ENCODE measurements at places on chromosomes 2 and 18.

GRCh38 chr2:216634370-216635148 is 1.3 kb downstream of the IGFBP2 start:
- no peaks in the 10 kb centered on the region for H3K36me3 ChIP-seq
- H3K27ac ChIP-seq: no peak overlapping the region
- peaks cover 22% of the 10 kb centered on the region for H3K4me1 ChIP-seq

GRCh38 chr2:119808516-119809147 is 48.9 kb downstream of the PTPN4 start:
- H3K36me3 ChIP-seq: peaks cover 8% of the 10 kb centered on the region
- H3K27ac ChIP-seq: no peak overlapping the region
- peaks cover 29% of the 10 kb centered on the region for H3K4me1 ChIP-seq
- H3K4me3 ChIP-seq: no peak overlapping the region
- no peak for DNase-seq

GRCh38 chr2:32958821-32959220 is 12.1 kb downstream of the LTBP1 start:
- H3K36me3 ChIP-seq: no peaks in the 10 kb centered on the region
- no peaks in the 10 kb centered on the region for H3K4me1 ChIP-seq
- no peak for DNase-seq
- H3K27me3 ChIP-seq: peaks cover 11% of the 10 kb centered on the region
- no peak overlapping the region for H3K27ac ChIP-seq
- H3K4me3 ChIP-seq: no peak overlapping the region

DNA sequence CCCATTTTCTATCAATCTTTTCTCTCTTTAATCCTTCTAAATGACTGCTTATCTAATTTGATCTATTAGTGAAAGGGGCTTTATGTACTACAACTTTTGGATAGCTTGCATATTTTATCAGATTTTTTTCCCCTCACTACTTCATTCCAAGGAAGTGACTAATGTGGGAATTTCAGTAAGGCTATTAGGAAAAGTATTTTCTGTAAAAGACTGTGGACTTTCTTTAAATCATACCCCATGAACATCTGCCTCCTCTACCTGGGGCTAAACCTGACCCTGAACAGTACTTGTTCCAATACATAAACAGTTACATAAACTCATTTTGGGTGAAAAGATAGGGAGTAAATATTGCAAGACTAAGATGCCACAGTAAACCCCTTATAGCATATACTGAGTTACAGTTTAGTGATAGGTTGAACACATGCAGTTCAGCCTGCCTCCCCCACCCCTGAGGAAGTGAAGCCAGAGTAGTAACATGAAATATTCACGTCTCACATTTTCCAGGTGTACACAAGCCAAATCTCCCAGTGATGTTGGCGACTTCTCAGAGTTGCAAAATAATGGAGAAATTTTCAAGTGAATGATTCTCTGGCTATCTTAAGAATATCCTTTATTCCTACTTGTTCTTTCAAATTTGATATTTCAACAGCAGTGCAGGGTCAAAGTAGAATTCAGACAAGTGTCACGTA is 590.9 kb upstream of the ZEB2 start:
- no peak overlapping the region for H3K4me3 ChIP-seq
- no peak overlapping the region for H3K27ac ChIP-seq
- DNase-seq: no peak
- H3K4me1 ChIP-seq: no peaks in the 10 kb centered on the region

GRCh38 chr2:108542071-108542470 is 7.8 kb downstream of the LIMS1 start:
- no peak for DNase-seq
- H3K27ac ChIP-seq: no peak overlapping the region
- H3K4me1 ChIP-seq: peaks cover 39% of the 10 kb centered on the region
- no peaks in the 10 kb centered on the region for H3K36me3 ChIP-seq
- no peak overlapping the region for H3K4me3 ChIP-seq

DNA sequence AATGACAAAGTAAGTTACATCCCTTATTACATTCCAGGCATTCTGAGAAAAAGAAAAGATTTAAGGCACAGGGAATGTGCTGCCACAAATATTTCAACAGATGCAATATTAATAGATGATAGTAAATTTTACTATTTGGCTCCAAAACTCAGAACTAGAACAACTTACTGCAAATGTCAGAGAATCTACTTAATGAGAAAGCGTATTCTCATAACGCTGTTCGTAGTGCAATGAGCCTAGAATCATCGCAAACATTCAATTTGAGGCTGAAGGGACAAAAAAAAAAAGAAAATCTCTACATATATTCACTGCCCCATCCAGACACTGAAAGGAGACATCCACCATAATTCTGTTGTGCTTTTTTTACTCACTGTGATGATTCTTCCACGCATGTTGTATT is 272.1 kb upstream of the DOK6 start:
- H3K4me1 ChIP-seq: no peaks in the 10 kb centered on the region
- H3K36me3 ChIP-seq: no peaks in the 10 kb centered on the region
- H3K27me3 ChIP-seq: no peaks in the 10 kb centered on the region
- no peak for DNase-seq
- no peak overlapping the region for H3K27ac ChIP-seq

DNA sequence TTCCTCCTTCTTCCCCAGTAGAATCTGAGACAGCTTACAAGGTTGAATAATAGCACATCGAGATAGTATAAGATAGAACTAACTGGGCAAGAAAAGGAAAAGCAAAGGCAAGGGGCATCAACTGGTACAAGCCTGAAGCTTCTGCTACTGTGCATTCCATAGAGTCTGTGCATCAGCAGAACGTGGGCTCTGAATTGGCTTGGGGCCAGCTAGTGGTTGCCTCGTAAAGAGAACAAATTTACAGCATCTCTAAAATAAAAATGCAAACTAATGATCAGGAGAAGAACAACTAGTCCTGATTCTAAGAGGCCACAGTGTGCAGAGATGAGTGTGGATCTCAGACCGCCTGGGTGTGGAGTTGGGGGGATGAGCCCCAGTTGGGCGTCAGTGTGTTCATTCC is 36.6 kb downstream of the UPP2 start:
- peaks cover 23% of the 10 kb centered on the region for H3K27me3 ChIP-seq
- no peaks in the 10 kb centered on the region for H3K4me1 ChIP-seq
- H3K4me3 ChIP-seq: no peak overlapping the region
- no peak for DNase-seq
- H3K27ac ChIP-seq: no peak overlapping the region

DNA sequence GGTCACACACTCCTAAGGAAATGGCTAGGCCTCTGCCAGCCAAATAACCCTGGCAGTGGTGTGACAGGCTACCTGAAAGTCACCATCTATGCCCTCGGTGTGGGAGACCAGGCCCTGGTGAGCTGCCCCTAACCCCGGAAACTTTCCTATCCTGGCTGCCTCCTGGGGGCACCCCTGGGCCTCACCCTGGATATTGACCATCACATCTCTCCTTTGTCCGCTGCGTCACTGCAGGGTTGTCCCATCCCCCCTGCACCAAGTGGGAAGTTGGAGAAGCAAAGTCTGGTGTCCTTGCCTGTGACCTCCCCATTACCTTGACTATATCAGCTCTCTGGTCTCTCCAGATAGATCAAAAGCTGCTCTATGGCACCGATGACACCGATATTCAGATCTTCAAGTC is 18.8 kb downstream of the FER1L5 start:
- no peaks in the 10 kb centered on the region for H3K36me3 ChIP-seq
- no peak for DNase-seq
- H3K27ac ChIP-seq: no peak overlapping the region
- no peaks in the 10 kb centered on the region for H3K4me1 ChIP-seq

DNA sequence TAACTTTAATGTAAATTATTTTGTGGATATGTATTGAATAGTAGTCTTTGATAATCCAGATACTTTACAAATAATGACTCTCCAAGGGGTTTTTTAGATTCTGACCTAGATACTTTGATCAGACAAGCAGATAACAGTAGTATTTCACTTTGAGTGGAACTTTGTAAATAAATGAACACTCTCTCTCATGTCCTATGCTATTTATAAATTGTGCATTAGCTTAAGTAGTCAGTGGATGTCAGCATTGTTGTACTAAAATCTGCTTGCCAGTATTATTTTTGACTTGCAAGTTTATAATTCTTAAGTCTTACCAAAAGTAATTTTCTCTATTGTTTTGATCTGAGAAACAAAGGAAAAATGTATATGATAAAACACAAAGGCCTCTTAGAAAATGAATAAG is 1113.1 kb upstream of the NRXN1 start:
- H3K4me1 ChIP-seq: no peaks in the 10 kb centered on the region
- no peak overlapping the region for H3K4me3 ChIP-seq
- H3K27ac ChIP-seq: no peak overlapping the region
- H3K36me3 ChIP-seq: no peaks in the 10 kb centered on the region
- no peaks in the 10 kb centered on the region for H3K27me3 ChIP-seq

DNA sequence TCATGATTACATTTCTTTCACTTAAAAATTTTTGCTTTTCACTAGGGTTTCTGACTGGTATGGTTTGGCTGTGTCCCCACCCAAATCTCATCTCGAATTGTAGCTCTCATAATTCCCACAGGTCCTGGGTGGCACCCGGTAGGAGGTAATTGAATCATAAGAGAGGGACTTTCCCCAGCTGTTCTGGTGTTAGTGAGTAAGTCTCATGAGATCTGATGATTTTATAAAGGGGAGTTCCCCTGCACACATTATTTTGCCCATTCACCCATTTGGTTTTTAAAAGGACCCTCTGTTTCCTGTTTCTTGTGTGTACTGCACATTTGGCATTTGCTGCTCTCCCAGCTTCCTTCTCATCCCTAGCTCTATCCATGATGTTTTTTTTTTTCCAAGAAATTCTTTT is 27.8 kb upstream of the NETO1 start:
- H3K27ac ChIP-seq: no peak overlapping the region
- no peak overlapping the region for H3K4me3 ChIP-seq
- DNase-seq: no peak
- H3K36me3 ChIP-seq: no peaks in the 10 kb centered on the region

DNA sequence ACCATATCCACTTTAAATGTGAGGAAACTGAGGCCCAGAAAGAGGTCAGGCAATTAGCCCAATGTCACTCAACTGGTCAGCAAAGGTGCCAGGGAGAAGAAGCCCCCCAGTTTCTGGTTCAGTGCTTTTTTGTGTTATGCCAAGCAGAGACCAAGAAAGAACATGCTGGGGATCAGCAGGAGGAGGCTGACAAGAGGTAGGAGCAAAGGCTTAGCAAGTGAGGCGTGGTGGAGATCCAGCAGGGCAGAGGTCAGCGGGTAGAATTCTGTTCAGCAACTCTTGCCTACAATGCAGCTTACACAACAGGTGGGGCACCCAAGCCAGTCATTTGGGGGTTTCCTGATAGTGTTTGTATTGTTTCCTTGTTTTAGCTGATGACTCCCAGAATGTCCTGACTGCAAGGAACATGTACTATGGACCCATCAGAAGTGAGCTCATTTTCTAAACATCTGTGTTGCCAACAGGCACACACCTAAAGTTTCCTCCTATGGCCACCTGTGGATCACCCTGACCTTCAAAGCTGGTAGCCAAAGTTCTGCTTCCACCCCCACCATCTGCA is 28.2 kb downstream of the LPIN2 start:
- peak overlapping the region; percentile 98 for H3K27ac ChIP-seq
- no peak for DNase-seq
- H3K4me1 ChIP-seq: peaks cover 85% of the 10 kb centered on the region
- peak overlapping the region; percentile 70 for H3K4me3 ChIP-seq
- H3K27me3 ChIP-seq: no peaks in the 10 kb centered on the region
- peaks cover 4% of the 10 kb centered on the region for H3K36me3 ChIP-seq

DNA sequence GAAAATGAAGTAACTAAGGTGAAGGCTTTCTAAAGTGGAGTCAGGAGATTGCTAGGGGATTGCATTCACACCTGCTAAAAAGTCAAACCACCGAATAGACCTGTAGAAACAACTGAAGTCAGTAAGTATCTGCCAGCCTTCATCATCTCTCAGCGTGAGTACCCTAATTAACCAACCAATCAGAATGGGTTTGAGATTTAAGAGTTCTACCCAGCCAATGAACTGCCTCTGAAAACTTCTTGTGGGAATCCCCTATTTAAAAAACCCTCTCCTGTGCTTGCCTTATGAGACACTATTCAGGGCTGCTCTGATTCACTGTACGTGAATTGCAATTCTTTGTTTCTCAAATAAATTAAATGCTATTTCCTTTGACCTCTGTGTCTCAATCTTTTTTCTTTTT is 3.4 kb upstream of the FAM161A start:
- peak overlapping the region; percentile 54 for H3K4me3 ChIP-seq
- no peak for DNase-seq
- H3K36me3 ChIP-seq: peaks cover 1% of the 10 kb centered on the region
- no peak overlapping the region for H3K27ac ChIP-seq
- H3K27me3 ChIP-seq: no peaks in the 10 kb centered on the region

DNA sequence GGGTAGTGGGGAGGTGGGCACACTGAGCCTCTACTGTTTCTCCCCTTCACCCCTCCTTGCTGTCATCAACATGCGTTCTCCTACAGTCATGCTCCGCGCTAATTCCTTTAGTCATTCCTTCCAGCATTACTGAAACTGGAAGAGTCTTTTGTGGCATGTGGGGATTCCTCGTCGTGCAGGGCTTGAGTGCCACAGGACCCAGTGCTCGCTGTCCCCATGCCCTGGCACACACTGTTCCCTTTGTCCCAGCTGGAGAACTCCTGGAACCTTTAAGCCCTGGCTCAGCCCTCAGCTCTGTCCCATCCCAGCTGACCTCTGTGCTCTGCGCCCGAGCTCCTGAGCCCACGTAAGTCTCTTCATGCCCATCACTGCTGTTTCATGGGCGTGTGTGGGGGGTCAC is 42.1 kb downstream of the ODC1 start:
- H3K27ac ChIP-seq: no peak overlapping the region
- DNase-seq: no peak
- no peaks in the 10 kb centered on the region for H3K27me3 ChIP-seq
- H3K36me3 ChIP-seq: no peaks in the 10 kb centered on the region
- H3K4me1 ChIP-seq: peaks cover 85% of the 10 kb centered on the region
- H3K4me3 ChIP-seq: no peak overlapping the region

GRCh38 chr18:62409821-62410220 is 84.7 kb downstream of the TNFRSF11A start:
- peaks cover 8% of the 10 kb centered on the region for H3K27me3 ChIP-seq
- DNase-seq: no peak
- peaks cover 5% of the 10 kb centered on the region for H3K4me1 ChIP-seq

DNA sequence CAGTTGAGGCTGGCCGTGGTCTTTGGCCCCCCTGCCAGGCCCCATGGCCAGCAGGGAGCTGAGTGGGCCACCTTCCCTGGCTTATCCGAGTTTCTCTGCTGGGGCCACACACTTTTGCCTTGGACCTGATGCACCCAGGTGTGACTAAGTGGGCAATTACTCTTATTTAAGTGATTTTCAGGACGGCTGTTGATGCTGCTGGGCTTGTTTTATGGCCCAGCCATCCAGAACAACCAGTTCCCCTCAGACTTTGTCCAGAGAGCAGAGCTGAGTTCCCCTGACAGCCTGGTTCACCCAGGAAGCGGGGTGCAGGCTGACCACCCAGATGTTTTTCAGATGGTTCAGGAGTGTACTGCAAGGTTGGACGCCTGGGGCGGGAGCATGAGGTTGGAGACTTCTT is 68.8 kb downstream of the GLI2 start:
- no peak overlapping the region for H3K4me3 ChIP-seq
- DNase-seq: no peak
- H3K27ac ChIP-seq: no peak overlapping the region
- H3K4me1 ChIP-seq: no peaks in the 10 kb centered on the region
- peaks cover 7% of the 10 kb centered on the region for H3K27me3 ChIP-seq

DNA sequence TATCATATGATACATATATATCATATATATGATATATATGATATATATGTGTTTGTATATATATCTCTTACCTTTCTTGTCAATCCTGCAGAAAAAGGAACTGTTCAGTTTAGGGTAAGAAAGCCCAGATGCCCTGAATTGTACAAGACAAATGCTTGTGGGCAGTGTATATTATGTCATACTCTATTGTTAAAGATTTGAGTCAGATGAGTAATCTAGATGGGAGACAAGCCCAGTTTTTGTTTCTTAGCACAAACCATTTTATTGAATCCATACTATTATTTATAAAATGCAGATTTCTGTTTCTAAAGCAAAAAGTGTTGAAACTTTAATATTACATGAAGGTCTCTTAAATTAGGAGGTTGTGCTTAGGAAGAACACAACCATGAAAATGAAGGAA is 90.6 kb downstream of the VRK2 start:
- H3K36me3 ChIP-seq: no peaks in the 10 kb centered on the region
- no peak overlapping the region for H3K4me3 ChIP-seq
- no peak overlapping the region for H3K27ac ChIP-seq

Measured in activated T-cell treated with anti-CD3 and anti-CD28 coated beads, Interleukin-2, amount 50 U/mL, for 72 hours (primary cell).